Upper lobe of right lung (tissue), 1 donor: ENCODE measurements at places on chromosomes 11 and 22. TPM values are rescaled to one million over a fixed set of nuclear protein-coding genes. Genes with fewer than 3 reads are reported as not detected.
A peak's percentile ranks its signal among the peaks of the same experiment; 100 is the strongest.

The PRDX5 gene
- total RNA-seq = 176 TPM

The XNDC1N gene
- 7.0 TPM for total RNA-seq

DNA sequence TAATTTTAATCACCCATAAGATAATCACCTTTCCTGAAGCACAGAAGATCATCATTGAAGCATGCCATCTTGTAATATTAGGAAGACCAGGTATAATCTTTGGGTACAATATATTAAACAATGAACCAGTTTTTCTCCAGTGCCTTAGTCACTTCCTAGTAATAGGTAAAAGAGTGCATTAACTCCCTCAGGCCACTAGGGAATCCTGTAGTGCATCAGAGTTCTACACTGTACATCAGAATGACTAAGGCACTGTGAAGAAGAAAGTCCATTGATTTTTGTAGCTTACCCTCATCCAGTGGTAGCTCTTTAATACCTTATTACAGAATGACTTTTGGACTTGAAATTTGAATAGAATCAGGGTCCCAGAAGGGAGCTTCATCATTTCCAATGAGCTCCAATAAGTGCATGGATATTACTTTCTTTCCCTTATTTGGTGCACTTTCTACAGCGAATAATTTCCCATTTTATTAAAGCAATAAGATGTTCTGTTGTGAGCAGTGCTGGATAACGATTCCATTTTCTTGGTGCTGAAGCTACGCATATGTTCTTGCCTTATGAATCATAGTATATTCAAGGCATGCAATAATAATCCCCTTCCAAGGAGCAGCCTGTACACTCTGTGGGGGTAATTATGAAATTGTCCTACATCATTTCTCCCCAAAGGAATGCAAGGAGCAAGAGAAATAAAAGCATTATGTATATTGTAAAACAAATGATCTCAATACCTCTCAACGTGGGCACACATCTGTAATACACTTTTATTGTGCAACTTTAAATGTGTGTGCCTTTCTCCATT is 4.7 kb downstream of the C11orf87 start:
- no peak overlapping the region for H3K27ac ChIP-seq
- no peak for DNase-seq
- H3K36me3 ChIP-seq = no peaks in the 10 kb centered on the region
- peaks cover 40% of the 10 kb centered on the region for H3K27me3 ChIP-seq
- no peak overlapping the region for H3K4me3 ChIP-seq

- no peak overlapping the region for H3K4me3 ChIP-seq
- DNase-seq = peak; percentile 79
- peaks cover 74% of the 10 kb centered on the region for H3K4me1 ChIP-seq
- H3K27me3 ChIP-seq = no peaks in the 10 kb centered on the region
- H3K36me3 ChIP-seq = peaks cover 7% of the 10 kb centered on the region
These were observed 5.5 kb downstream of the TOLLIP start for GRCh38 chr11:1303973-1304372.

DNA sequence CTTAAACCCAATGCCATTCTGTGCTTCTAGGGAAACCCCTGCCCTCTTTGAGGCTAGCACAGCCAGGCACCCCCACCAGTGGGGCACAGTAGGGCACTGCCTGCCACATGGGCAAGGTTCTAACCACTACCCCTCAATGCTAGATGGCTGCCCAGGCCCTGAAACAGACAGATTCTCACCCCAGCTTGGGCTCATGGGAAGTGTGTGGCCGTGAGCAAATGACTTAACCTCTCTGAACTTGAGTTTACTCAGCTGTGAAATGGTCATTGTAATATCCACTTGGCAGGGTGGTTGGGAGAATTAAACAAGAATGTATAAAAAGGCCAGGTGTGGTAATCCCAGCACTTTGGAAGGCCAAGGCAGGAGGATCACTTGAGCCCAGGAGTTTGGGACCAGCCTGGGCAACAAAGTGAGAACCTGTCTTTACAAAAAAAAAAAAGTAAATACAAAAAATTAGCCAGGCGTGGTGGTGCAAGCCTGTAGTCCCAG is 22.4 kb downstream of the C22orf23 start:
- peaks cover 32% of the 10 kb centered on the region for H3K36me3 ChIP-seq
- no peak for DNase-seq
- no peak overlapping the region for H3K27ac ChIP-seq
- no peak overlapping the region for H3K4me3 ChIP-seq
- no peaks in the 10 kb centered on the region for H3K27me3 ChIP-seq
- peaks cover 41% of the 10 kb centered on the region for H3K4me1 ChIP-seq

DNA sequence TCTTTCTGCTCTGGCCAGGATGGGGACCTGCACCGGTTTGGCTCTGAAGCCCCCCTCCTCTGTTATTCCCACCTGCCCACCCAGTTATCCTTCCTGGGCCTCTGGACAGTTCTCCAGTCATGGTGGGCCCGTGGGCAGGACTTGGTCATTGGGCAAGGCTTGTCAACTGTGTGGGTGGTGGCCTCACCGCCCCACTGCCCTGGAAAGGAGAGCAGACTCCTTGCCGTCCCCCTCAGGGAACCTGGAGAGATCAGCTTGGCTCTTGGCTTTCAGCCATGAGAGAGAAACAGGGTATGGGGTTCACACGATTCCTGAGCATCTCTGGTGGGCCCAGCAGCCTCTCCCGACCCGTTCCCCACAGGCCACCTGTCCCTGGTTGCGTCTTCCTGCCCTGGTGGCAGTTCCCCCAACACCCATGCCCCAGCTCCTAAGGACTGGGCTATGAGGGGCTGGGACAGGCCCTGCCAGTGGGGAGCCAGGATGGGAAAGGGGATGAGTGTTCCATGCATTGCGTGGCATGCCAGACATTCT is 92.3 kb downstream of the MORC2 start:
- H3K27ac ChIP-seq = no peak overlapping the region
- no peaks in the 10 kb centered on the region for H3K36me3 ChIP-seq
- H3K27me3 ChIP-seq = no peaks in the 10 kb centered on the region
- DNase-seq = peak; percentile 36

DNA sequence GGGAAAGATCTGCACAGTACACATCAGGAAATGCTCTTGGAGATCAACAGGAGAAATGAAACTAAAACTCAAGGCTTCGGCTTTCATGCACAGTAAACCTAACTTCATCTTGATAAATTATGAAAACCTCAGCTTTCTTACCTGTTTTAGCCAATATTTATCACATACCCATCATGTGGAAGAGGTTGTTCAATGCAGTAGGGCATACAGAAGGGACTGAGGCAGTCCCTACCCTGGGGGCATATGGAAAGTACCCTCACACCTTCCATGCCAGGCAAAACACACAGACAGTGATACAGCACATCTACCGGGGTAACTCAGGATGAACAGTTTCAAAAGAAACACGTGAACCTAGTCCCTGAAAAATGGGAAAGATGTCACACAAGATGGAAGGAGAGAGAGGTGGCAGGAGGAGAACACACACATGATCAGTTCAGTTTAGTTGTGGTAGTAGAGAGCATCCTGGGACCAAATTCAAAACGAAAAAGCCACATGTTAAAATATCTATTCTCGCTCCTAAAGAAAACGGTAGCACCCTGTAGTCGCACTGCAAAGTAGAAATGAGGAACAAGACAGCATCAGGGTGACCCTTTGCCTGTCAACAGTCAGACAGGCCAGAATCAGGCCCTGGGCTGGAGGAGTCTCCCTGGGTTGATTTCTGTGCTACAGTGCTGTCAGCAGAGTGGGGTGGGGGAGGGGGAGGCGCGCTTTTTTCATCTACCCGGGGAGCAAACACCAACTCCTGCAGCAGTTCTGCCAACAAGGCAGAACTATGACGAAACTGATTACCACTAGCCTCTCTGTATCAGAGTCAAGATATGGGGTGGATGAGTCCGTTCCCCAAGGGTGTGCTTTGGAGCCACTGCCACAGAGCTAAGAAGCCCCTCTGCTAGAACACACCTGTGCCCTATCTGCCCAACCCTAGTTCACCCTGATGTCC is 1.3 kb downstream of the HIRA start:
- peak overlapping the region; percentile 97 for H3K4me3 ChIP-seq
- peaks cover 32% of the 10 kb centered on the region for H3K4me1 ChIP-seq
- H3K27ac ChIP-seq = peak overlapping the region; percentile 78
- no peaks in the 10 kb centered on the region for H3K27me3 ChIP-seq
- DNase-seq = peak; percentile 68
- peaks cover 8% of the 10 kb centered on the region for H3K36me3 ChIP-seq

- no peak for DNase-seq
- H3K36me3 ChIP-seq = peaks cover 14% of the 10 kb centered on the region
- no peak overlapping the region for H3K27ac ChIP-seq
These were observed 19.4 kb downstream of the RNH1 start for GRCh38 chr11:487571-488021.
